Anterior cingulate cortex (tissue), 58 donors: ENCODE measurements at places on chromosomes 6 and 20.
A peak's percentile ranks its signal among the peaks of the same experiment; 100 is the strongest.

- DNase-seq = no peak
These were observed 195.6 kb downstream of the FUT9 start for GRCh38 chr6:96211341-96211740.

GRCh38 chr6:86856937-86857563 is 80.3 kb upstream of the HTR1E start:
- no peak for DNase-seq

GRCh38 chr20:48791014-48791413 is 36.8 kb downstream of the PREX1 start:
- DNase-seq = no peak

DNA sequence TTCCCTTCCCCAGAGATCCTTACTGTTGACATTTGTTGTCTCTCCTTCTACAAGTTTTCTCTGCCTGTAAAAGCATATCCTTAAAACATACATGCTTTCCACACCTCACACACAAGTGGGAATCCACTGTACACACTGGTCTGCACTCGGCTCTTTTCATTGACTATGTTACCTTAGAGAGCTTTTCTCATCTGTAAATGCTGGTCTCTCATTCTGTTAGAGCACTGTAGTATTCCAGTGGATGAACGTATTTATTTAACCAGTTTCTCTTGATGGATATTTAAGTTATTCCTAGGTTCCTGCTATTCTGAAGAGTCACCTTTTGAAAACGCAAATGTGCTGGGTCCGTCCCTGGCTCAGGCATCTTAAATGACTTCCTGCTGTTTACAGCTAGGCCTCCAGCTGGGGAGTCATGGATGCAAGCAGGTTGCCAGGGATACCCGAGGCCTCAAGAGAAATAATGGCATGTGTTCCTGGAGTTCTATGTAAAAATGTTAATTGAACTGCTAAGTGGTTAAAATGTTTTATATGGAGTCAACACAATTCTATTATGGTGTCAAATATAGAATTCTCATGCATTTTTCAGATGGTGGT is 61.1 kb upstream of the TGM3 start:
- DNase-seq = peak; percentile 10

DNA sequence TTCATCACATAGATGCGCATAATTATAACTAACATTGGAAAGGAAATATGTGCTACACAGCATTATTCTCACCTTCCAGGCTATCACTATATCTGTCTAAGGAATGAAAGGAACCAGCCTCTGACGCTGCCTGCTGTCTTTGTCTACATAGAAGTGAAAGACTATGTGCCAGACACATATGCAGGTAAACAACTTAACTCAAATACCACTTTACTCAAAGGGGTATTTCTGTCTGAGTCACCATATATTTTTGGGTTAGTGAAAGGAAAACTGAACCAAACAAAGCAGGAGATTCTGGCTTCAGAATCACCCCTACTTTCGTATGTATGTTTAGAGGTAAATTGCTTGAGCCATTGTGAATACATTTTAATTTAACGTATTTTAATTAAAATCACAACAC is 328.6 kb upstream of the PLCB4 start:
- no peak for DNase-seq

- no peak for DNase-seq
These were observed 257.2 kb downstream of the DLL1 start for GRCh38 chr6:170033666-170034065.

- no peak for DNase-seq
These were observed 695.2 kb downstream of the QKI start for GRCh38 chr6:164109770-164110140.

- DNase-seq = no peak
These were observed 9.3 kb upstream of the CEBPB start for GRCh38 chr20:50181344-50181743.

DNA sequence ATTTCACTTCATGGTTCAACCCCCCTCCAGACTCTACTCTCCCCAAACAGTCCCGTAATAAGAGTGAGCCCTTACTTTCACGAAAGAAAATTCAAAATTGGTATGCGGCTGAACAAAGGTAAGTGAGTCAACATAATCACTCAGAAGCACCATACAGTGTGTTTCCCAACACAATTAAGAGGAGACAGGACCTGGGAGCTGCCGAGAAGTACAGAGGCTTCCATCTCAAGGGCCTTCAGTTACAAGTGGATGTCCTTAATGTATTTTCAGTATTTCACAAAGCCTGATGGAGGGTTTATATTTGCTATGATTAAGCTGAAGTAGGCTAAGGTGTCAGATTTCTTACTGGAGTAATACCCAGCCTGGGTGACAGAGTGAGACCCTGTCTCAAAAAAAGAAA is 51.1 kb downstream of the MYO6 start:
- DNase-seq = no peak

DNA sequence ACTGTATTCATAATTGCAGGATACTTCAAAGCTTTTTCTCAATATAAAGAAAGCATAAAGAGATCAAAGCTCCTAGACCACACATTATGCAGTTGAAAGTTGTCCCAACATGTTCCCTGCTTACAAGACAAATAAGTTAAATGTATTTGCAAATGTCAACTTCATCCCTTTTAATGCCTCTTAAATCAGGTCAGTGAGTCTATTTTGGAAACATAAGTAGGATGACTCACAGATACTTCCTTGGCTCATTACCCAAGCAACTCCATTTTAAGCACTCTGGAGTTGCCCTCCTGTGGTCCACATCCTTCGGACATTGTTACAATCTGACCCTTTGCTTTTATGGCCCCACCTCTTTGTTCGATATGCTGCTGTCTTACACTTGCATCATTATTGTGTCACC is 162.0 kb downstream of the FAXC start:
- DNase-seq = no peak

DNA sequence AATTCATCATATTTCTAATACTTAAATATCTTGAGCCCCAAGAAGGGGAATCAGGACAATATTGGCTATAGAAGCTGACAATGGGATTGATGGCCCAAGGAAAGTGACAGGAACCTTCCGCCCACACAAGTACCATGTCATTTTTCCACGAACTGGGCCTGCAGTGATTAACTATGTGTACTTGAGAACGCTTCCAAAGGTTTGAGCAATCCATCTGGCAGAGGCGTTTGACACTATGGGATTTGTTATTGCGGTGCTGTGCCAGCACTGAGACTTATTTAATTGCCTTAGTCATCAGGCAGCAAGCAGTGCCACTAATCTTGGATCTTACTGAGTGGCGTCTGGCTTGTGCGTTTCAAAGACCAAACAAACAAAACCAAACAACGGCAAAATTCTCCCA is 135.6 kb upstream of the UST start:
- DNase-seq = peak; percentile 17

DNA sequence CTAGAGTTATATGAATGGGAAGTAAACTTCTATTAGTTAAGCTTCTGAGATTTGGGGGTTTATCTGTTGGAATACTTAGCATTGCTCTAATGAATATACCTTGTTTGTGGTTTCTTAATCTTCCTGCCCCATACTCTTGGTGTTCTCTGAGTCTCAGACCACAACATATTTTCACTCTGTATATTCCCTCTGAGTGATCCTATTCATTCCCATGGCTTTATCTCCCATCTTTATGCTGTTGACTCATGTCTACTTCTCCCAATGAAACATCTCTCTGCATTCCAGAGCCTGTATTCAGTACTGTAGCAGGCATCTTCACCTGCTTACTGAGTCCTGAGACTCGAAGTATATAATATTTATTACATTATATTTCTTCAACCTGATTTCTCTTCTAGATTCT is 283.7 kb upstream of the MAP3K7 start:
- DNase-seq = no peak

DNA sequence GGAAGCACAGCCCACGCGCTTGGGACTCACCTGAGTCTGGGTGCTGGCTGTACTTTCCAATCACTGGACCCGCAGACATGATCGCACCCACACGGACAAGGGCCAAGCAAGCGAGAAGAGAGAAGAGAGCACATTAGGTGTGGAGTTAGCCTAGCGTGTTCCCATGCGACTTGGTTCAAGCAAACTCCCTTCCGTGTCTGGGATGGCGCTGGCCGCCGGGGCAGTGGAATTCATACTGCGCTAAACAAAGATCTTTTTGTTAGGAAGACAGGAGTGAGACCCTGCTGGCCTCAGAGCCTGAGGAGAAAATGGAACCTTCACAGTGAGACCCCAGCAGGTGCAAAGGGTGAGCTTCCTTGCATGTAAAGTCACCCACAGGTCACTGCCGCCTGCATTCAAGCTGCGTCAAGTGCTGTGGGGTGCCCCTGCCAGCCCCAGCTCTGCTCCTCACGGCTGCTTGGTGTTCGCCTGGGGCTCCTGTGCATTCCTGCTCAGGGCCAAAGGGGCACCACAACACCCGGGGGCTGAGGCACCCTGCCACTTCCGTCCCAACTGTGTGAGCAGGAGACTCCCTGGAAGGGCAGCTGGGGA is 26.4 kb downstream of the PSMG4 start:
- peak; percentile 23 for DNase-seq

- no peak for DNase-seq
These were observed 174.6 kb downstream of the GMPR start for GRCh38 chr6:16412982-16413381.

DNA sequence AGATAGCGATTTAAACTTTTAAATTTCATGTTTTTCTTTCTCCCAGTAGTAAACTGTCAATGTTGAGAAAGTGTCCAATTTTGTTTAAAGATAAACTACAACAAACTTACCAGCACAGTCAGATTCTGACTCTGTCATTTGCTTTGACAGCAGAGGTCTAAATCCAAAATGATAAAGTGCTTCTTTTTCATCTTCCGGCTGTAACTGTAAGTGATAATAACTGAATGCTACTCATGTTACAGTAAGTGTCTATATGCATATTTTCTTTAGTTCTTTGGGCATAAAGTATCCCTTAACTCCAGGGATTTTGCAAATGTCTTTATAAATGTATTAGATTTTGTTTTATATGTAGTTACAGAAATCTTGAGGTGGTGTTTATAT is 610.4 kb downstream of the RFPL4B start:
- no peak for DNase-seq

DNA sequence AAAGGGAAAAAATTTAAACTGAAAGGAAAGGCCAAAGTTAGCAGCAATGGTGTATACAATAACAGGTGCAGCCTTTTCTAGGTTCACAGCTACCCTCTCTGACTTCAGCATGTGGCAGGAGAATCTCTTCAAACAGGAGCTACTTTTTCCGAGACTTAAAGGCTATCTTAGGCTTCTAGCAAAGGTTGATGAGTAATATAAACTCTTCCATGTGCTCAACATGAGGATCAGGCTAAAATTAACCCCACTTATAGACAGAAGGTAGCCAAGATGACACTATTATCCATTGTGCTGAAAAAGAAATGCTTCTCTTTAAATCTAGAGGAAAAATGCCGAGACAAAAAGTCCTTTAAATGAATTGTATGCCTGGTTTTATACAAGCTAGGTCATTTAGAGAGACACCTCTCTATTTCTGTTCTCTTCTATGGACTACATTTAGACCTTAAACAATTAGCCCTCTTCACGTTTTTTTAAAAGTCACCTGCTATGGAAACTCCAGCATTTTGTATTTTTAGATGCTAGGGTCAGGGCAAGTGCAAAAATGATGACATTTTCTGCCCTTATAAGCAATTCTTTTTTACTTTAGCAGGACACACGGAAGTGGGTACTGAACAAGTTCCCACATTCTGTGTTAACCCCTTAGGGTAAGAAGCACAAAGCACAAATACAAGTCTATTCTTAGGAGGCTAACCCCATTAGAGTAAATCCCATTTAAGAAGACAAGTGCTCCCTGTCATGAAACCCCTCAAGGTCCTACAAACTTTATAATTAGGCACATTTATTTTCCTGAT is 216.8 kb upstream of the CITED2 start:
- no peak for DNase-seq

- no peak for DNase-seq
These were observed 216.5 kb upstream of the TENT5A start for GRCh38 chr6:81969011-81969410.

DNA sequence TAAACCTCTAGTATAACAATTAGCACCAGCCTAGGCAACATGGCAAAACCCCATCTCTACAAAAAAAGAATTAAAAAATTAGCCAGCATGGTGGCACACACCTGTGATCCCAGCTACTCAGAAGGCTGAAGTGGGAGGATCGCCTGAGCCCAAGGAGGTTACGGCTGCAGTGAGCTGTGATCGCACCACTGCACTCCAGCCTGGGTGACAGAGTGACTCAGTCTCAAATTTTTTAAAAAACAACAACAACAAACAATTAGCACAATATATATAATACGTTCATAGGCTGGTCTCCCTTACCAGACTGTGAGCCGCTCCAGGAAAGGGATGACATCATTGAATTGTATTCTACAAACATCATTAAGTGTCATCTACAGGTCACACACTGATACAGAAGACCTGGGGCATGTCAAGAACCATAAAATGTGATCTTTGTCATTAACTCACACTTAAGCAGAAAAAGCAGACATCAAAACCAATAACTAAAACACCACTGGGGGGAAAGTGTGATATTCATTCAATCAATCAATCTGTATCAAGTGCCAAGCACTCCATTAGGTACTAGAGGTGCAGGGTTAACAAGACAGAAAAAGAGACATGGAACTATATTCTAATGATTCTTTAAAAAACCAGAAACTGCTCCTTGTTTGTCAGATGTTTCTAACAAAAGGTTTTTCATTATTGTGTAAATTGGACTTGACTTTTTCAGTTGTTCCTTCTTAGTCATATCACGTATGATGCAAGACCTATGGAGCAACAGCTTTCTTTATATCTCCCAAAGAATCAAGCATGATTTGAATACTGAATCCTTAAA is 17.8 kb downstream of the MAP3K5 start:
- DNase-seq = no peak

DNA sequence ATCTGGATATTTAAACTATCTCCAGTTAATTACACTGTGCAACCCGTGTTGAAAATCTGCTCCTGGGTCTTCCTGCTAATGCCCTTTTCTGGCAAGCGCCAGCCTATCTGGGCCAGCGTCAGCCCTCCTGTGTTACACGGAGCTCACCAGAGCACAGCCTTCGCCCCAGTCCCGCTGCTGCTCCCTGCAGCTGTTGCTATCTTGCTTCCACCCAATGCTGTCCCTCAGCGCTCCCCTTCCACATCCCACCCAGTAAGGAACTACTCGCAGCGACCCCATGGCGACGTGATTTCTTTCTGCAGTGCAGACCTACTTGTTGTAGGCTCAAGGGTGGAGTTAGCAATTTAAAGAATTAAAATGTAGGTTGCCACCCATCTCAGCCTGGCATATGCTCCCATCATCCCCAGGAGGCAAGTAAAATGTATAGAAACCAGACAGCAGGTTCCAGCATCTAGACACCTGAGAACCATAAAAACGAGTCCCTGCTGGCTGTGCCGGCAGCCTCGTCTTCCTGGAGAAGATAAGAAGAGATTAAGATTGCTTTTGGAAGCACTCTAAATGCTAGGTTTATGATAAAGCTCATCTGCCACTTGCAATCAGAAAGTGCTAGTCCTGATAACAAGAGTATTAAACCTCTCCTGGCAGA is 254.3 kb upstream of the FOXQ1 start:
- no peak for DNase-seq

GRCh38 chr6:110098511-110099116 is 80.9 kb downstream of the WASF1 start:
- DNase-seq = no peak

DNA sequence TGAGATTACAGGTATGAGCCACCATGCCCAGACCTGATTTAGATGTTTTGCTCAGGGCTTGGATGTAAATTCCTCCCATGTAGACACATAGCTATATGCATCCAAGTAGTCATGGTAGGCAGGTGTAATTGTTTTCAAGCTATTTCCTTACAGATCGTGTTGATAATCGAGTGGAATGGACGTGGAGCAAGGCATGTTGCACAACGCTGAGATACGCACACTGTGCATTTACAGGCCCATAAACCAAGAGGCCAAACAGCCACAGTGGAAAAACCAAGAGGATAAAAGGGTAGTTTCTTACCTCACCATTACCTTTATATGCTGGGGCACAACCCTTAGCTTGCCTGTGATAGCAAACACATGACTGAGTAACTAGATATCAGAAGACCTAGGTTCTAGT is 51.0 kb upstream of the ADGRF1 start:
- DNase-seq = no peak
